ENCODE measurements at places on chromosomes 13 and 19. TPM values are rescaled to one million over a fixed set of nuclear protein-coding genes. Genes with fewer than 3 reads are reported as not detected.

DNA sequence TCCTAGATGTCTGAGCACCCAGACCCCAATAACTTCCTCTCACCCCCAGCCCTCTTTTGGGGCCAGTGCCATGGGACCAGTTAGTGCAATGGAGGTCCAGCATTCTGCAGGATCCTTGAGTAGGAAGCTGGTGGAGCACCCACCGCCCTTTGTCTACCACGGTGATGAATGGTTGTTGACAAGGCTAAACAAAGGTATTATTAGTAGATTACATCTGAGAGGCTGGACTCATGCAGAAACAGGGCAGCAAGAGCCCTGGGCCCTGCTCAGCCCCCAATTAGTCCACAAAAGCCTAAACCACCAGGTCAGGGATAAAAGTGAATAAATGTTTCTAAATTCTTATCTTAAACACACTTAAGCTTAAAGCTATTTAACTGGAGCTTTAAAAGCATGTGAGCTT lies 196.5 kb upstream of the TSHZ3 start:
- DNase-seq = no peak

- DNase-seq = no peak
Measured at GRCh38 chr13:95559100-95559499, 6.6 kb downstream of the CLDN10 start.

GRCh38 chr19:33580026-33580644 lies 41.6 kb upstream of the CHST8 start:
- DNase-seq = no peak

DNA sequence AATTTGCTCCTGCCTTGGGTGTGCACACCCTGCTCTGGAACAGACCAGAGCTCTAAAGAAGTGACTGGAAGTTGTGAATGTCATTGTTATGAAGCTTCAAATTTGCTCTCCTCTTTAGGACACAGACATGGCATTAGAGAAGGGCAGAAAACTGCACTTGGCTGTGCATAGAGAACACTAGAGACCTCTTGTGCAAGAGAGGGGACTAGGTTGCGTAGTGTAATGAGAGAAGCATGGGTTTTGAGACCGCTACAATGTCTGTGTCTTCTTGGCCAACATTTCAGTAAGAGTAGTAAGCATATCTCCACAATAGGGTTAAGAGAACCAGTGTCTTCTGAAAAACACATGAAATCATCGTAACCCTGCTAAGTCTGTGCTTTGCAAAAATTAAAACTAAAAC lies 423.3 kb downstream of the SPRY2 start:
- no peak for DNase-seq

DNA sequence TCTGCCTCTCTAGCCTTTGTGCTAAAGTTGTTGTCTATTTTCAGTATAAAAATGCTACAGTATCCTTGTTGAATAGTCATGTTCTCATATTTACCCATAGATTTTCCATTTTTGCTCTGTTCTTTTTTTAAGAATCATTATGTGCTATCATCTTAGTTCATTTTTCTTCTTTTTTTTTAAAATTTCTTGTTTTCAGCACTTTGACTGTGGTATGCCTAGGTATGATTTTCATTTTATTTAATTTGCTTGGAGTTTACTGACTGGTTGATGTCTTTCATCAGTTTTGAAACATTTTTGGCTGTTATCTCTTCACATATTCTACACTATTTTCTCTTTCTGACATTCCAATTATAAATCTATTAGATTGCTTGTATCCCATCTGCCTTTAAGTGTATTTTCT lies 192.9 kb downstream of the PDS5B start:
- DNase-seq = no peak

- no peak for DNase-seq
Measured at GRCh38 chr13:39253774-39254173, 215.5 kb downstream of the NHLRC3 start.

Gene KLHL1
- total RNA-seq = not detected

Gene PNMA8A
- total RNA-seq = 0.61 TPM

Gene ZIK1
- total RNA-seq = 9.7 TPM

Gene CCDC9
- 20.4 TPM for total RNA-seq

Gene PLIN5
- total RNA-seq = not detected

Gene HIPK4
- not detected for total RNA-seq

Gene PROZ
- total RNA-seq = not detected

Gene C1QTNF9
- total RNA-seq = not detected

Gene TMEM145
- total RNA-seq = 0.15 TPM

Gene CACNA1A
- 0.20 TPM for total RNA-seq

Gene EVI5L
- total RNA-seq = 7.4 TPM

Gene ERICH6B
- not detected for total RNA-seq

Measured in CD8-positive, alpha-beta memory T cell (primary cell).